ENCODE measurements at places on chromosomes 1 and 21.
A peak's percentile ranks its signal among the peaks of the same experiment; 100 is the strongest.

DNA sequence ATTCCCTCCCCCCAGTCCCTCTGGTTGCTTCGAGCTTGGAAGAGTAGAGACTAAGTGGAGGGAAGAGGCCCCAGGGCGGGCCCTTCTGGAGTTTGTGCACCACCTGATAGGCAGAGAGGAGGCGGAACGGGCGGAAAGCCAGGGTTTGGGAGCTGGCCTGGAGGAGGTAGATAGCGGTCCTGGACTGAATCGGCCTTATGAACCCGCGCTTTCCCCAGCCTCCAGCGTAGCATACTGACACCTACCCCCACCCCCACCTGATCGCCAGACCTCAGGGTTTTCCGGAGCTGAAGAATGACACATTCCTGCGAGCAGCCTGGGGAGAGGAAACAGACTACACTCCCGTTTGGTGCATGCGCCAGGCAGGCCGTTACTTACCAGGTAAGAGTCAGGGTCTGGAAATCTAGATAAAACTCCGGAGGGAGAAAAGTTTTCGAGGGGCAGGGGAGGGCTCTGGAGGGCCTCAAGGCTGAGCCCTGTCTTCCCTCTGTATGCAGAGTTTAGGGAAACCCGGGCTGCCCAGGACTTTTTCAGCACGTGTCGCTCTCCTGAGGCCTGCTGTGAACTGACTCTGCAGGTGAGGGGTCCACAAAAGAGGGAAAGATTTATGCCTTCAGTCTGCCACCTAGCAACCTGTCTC is 705 bp downstream of the UROD start:
- peak; percentile 72 for DNase-seq
- peaks cover 32% of the 10 kb centered on the region for H3K36me3 ChIP-seq
- H3K4me1 ChIP-seq: peaks cover 32% of the 10 kb centered on the region
- peak overlapping the region; percentile 85 for H3K27ac ChIP-seq
- H3K4me3 ChIP-seq: peak overlapping the region; percentile 95

- peak overlapping the region; percentile 14 for H3K27ac ChIP-seq
- no peaks in the 10 kb centered on the region for H3K27me3 ChIP-seq
- peaks cover 11% of the 10 kb centered on the region for H3K36me3 ChIP-seq
- H3K4me3 ChIP-seq: peak overlapping the region; percentile 81
Measured at GRCh38 chr1:153944827-153945117, 1.7 kb downstream of the DENND4B start.

DNA sequence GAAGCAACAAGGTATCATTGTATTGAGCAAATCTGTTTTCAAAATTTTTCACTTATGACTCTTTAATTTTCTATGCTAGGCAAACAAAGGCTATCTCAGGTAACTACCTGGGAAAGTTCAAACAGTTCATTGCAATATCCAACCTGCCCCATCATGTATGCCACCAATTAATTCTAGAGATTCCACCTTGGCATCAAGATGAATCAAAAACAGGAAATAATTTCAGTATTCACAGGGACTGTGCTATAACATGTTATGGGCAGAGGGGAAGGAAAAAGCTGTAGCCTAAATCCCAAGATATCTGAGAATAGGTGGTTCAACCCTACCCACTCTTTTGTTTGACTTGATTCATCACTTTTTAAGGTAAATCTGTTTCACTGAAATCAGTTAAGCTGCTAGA is 67.5 kb upstream of the SH3GLB1 start:
- H3K4me1 ChIP-seq: no peaks in the 10 kb centered on the region
- no peak overlapping the region for H3K27ac ChIP-seq
- H3K27me3 ChIP-seq: no peaks in the 10 kb centered on the region

GRCh38 chr1:167185974-167186657 is 34.6 kb upstream of the POU2F1 start:
- DNase-seq: no peak
- no peak overlapping the region for H3K4me3 ChIP-seq
- H3K4me1 ChIP-seq: no peaks in the 10 kb centered on the region
- no peaks in the 10 kb centered on the region for H3K36me3 ChIP-seq
- H3K27me3 ChIP-seq: no peaks in the 10 kb centered on the region
- no peak overlapping the region for H3K27ac ChIP-seq

GRCh38 chr1:87064309-87064708 is 149.9 kb downstream of the HS2ST1 start:
- H3K4me3 ChIP-seq: no peak overlapping the region
- H3K27me3 ChIP-seq: no peaks in the 10 kb centered on the region
- no peak overlapping the region for H3K27ac ChIP-seq
- no peak for DNase-seq
- H3K36me3 ChIP-seq: no peaks in the 10 kb centered on the region
- H3K4me1 ChIP-seq: no peaks in the 10 kb centered on the region

- no peaks in the 10 kb centered on the region for H3K36me3 ChIP-seq
- no peak overlapping the region for H3K4me3 ChIP-seq
- H3K27ac ChIP-seq: no peak overlapping the region
- H3K4me1 ChIP-seq: peaks cover 6% of the 10 kb centered on the region
Measured at GRCh38 chr1:37762516-37762915, 2.4 kb downstream of the EPHA10 start.

GRCh38 chr1:226637147-226637935 is 88.8 kb downstream of the STUM start:
- H3K4me1 ChIP-seq: no peaks in the 10 kb centered on the region
- peak; percentile 38 for DNase-seq
- no peak overlapping the region for H3K27ac ChIP-seq
- no peaks in the 10 kb centered on the region for H3K36me3 ChIP-seq

GRCh38 chr1:6448749-6449631 is 17.0 kb downstream of the TNFRSF25 start:
- no peaks in the 10 kb centered on the region for H3K27me3 ChIP-seq
- peak; percentile 50 for DNase-seq
- H3K4me3 ChIP-seq: peak overlapping the region; percentile 77
- peaks cover 53% of the 10 kb centered on the region for H3K4me1 ChIP-seq

DNA sequence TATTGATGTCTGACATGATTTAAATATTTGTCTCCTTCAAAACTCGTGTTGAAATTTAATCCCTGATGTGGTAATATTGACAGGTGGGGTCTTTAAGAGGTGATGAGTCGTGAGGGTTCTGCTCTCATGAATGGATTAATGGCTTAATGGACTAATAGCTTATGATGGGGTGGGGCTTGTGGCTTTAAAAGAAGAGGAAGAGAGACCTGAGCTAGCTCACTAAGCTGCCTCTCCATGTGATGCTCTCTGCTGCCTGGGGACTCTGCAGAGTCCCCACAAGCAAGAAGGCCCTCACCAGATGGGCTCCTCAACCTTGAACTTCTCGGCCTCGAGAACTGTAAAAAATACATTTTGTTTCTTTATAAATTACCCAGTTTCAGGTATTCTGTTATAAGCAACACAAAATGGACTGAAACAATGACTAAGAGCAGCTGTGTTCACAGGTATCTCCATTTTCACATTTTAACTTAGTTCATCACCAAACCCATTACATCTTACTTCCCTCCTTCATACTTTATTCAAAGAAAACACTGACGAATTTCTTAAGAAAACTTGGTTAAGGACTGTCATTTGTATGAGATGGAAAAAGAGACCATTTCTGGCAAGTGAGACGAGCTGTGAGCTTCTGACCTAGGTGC is 12.1 kb upstream of the AIM2 start:
- H3K27ac ChIP-seq: no peak overlapping the region
- no peaks in the 10 kb centered on the region for H3K36me3 ChIP-seq
- no peak for DNase-seq
- no peak overlapping the region for H3K4me3 ChIP-seq
- no peaks in the 10 kb centered on the region for H3K27me3 ChIP-seq
- no peaks in the 10 kb centered on the region for H3K4me1 ChIP-seq

DNA sequence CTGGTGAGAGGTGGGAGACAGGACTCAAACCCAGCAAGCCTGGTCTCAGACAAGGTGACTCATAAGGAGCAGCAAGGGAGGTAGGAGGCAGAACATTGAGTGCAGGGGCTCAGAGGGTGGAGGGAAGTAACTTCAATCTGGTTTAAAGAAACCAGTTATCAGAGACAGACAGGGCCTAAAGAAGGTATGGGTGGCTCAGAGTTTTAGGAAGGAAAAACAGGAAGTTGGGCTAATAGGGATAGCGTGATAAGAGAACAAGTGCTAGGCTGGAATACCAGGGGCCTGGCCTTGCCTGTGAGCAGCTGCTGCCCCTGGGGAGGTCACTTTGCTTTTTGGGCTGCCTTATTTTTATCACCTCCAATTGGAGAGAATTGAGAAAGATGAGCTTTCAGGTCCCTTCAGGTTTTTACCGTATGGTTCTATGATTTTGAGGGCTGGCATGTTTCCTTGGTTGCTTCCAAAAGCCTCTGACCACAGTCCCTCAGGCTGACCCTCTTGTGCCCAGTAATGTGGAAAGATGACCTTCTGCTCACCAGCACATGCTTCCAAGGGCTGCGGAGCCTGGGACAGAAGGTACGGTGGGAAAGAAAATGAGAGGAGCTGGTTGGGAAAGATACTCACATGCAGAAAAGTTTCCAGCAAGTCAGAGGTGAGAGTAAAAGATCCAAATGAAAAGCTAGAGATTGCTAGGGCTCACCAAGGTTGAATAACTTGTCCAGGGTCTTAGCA is 77.0 kb downstream of the DDR2 start:
- no peak for DNase-seq

- H3K4me3 ChIP-seq: no peak overlapping the region
- H3K4me1 ChIP-seq: no peaks in the 10 kb centered on the region
- no peaks in the 10 kb centered on the region for H3K27me3 ChIP-seq
- H3K27ac ChIP-seq: no peak overlapping the region
- peak; percentile 23 for DNase-seq
Measured at GRCh38 chr1:89454845-89455521, 69.6 kb upstream of the LRRC8B start.

DNA sequence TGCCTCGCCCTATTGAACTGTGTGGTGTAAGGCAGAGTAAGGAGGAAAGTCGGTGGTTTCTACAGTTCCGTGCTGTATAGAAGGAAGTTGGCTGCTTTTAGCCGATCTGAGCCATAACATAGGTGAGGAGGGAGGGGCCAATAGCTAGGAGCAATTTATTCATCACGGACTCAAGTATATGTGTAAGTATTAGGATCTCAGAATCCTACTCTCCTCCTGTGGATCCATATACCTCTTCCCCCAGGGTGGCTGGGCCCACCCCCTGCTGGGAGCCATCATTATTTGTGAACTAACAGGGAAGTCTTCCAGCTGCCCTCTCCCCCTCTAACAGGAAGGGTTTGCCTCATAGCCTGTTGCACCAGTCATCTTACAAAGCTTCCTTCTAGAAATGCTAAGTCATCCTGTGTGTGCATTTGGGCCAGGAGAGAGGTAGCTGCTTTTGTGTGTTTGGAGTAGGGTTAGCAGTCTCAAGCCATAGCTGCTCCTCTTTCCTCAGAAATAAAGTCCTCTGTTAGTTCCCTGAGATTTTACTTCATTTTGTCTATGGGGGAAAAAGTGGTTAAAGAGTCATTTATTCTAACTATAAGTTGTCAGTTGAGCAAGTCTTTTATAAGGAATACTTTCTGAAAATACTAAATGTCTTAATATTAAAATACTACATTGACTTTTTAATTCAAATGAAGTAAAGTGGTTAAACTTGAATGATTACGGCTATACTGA is 14.9 kb upstream of the CENPS start:
- DNase-seq: peak; percentile 24
- H3K27ac ChIP-seq: peak overlapping the region; percentile 14
- H3K4me3 ChIP-seq: no peak overlapping the region
- H3K4me1 ChIP-seq: no peaks in the 10 kb centered on the region

GRCh38 chr1:194447636-194448035 is 1261.2 kb upstream of the B3GALT2 start:
- H3K27ac ChIP-seq: no peak overlapping the region
- DNase-seq: no peak
- no peak overlapping the region for H3K4me3 ChIP-seq
- no peaks in the 10 kb centered on the region for H3K4me1 ChIP-seq

GRCh38 chr1:247493106-247493505 is 35.2 kb upstream of the OR2B11 start:
- no peak for DNase-seq
- H3K36me3 ChIP-seq: no peaks in the 10 kb centered on the region
- no peak overlapping the region for H3K27ac ChIP-seq
- no peaks in the 10 kb centered on the region for H3K27me3 ChIP-seq
- no peak overlapping the region for H3K4me3 ChIP-seq
- H3K4me1 ChIP-seq: no peaks in the 10 kb centered on the region

- H3K4me1 ChIP-seq: peaks cover 26% of the 10 kb centered on the region
- H3K27ac ChIP-seq: no peak overlapping the region
- no peak overlapping the region for H3K4me3 ChIP-seq
Measured at GRCh38 chr1:225617956-225618355, 35.0 kb downstream of the ENAH start.

DNA sequence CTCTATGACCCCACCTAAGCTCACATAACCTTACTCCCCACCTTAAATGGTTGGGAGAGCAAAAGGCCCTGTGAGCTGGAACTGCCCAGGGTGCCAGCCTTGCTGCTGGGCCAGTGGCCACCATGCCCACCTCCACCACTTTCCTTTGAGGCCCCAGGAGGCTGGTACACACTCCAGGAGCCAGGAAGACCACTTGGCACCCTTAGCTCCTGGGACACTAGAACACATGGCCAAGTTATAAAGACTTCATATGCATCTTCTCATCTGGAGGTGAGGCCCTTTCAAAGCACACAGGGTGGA is 21.9 kb downstream of the CAPZB start:
- DNase-seq: no peak
- H3K4me3 ChIP-seq: no peak overlapping the region

DNA sequence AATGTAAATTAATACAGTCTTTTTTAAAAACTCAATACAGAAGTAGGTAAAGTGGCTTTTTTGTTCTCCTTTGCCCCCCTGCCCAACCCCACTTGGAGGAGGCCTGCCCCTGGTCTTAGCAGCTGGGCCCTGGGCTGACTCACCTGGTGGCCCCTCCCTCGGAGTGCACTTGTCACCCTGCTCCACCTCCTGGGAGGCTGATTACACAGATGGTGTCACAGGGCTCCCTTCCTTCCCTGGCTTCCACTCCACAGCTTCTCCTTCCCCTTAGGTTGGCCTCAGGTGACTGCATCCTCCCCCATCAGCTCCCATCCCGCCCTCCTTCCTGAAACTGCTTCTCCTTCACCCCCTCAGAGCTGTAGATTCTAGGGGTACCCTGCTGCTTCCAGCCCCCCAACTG is 11.7 kb upstream of the CAPN9 start:
- H3K27me3 ChIP-seq: no peaks in the 10 kb centered on the region
- no peak overlapping the region for H3K27ac ChIP-seq
- DNase-seq: no peak
- peaks cover 53% of the 10 kb centered on the region for H3K4me1 ChIP-seq
- H3K36me3 ChIP-seq: no peaks in the 10 kb centered on the region

DNA sequence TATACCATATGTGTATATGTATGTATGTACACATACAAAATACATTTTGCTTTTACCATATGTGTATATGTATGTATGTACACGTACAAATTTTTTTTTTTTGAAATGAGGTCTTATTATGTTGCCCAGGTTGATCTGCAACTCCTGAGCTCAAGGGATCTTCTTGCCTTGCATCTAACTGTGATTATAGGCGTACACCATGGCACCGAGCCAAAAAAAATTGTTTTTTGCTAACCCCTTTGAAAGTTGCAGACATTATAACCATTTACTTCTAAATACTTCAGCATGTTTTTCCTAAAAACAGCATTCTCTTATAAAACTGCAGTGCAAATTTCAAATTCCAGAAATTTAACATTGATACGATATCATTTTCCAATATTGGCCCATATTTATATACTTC is 147.0 kb downstream of the POU2F1 start:
- no peak overlapping the region for H3K4me3 ChIP-seq
- peaks cover 1% of the 10 kb centered on the region for H3K36me3 ChIP-seq

- peaks cover 12% of the 10 kb centered on the region for H3K27me3 ChIP-seq
- no peaks in the 10 kb centered on the region for H3K4me1 ChIP-seq
- no peaks in the 10 kb centered on the region for H3K36me3 ChIP-seq
- H3K27ac ChIP-seq: no peak overlapping the region
Measured at GRCh38 chr1:183370399-183371058, 47.7 kb downstream of the NMNAT2 start.

GRCh38 chr1:49225464-49225863 is 448.8 kb upstream of the BEND5 start:
- H3K4me1 ChIP-seq: no peaks in the 10 kb centered on the region
- H3K4me3 ChIP-seq: no peak overlapping the region
- DNase-seq: no peak
- no peaks in the 10 kb centered on the region for H3K27me3 ChIP-seq
- H3K36me3 ChIP-seq: no peaks in the 10 kb centered on the region
